ENCODE measurements at places on chromosomes 12 and 14. TPM values are rescaled to one million over a fixed set of nuclear protein-coding genes. Genes with fewer than 3 reads are reported as not detected.

Gene CAPZA3
- not detected for total RNA-seq

Gene CEBPE
- total RNA-seq = not detected

Gene KRT77
- not detected for total RNA-seq

Gene CCDC77
- 22.8 TPM for total RNA-seq

Gene NUMB
- 55.0 TPM for total RNA-seq

Gene HCAR2
- total RNA-seq = not detected

Gene SVOP
- total RNA-seq = not detected

Gene SPX
- 1.3 TPM for total RNA-seq

Gene OR6C2
- total RNA-seq = not detected

Gene OTOGL
- not detected for total RNA-seq

DNA sequence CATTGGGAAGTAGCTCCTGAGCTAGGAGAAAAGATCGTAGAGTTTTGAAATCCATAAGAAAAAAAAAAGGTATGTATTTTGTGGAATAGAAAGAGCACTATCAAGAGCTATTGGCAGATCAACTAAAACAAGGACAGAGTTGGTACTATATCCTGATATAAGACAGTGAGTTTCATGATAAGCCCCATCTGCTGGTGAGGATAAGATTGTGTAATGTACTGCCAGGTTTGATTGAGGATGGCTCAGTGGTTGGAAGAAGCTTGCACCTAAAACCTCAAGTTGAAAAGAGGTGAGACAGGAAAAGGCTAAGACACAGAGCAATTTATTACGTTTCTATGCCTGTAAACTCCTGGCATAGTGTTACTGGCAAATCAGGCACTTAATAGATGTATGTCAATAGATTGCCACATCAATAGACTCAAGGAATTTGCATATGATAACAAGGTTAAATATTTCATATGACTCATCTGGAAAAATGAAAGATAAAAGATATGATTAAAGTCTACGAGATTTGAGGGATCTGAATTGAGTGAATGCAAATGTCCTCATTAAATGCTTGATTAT lies 525.6 kb downstream of the FLRT2 start:
- ATAC-seq = no peak

DNA sequence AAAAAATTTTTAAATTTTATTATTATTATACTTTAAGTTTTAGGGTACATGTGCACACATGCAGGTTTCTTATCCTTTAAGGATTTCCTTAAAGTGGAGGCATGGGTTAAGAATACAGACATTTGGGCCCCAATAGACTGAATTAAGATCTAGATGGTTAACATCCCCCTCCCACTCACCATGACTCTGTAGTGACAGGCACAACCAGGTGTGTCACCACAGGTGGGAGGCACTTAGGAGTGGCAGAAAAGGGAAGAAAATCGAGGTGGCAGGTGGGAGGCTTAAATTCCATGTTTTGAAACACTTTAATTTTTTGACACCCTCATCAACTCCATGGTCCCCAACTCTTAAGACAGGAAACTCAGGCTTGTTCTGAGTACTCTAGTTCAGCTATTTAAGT lies 37.6 kb upstream of the GRIP1 start:
- ATAC-seq = peak; percentile 45

DNA sequence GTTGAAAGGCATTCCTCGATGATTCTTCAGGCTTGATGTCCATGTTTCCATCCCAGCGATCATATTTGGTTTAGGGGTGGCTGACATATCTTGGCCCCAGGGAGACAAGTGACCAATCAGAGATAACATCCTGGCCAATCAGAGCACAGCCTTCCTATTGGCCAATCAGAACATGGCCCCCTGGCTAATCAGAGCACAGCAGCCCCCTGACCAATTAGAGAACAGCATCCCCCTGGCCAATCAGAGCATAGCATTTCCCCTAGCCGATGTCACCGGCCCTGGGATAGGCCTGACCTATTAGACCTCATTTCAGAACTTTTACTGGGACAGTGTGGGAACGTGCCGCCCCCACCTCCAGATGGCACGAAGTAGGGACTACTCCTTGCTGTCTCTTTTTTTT lies 182.2 kb downstream of the AACS start:
- ATAC-seq = no peak

- no peak for ATAC-seq
Measured at GRCh38 chr12:56818629-56819028, 55.5 kb downstream of the HSD17B6 start.

DNA sequence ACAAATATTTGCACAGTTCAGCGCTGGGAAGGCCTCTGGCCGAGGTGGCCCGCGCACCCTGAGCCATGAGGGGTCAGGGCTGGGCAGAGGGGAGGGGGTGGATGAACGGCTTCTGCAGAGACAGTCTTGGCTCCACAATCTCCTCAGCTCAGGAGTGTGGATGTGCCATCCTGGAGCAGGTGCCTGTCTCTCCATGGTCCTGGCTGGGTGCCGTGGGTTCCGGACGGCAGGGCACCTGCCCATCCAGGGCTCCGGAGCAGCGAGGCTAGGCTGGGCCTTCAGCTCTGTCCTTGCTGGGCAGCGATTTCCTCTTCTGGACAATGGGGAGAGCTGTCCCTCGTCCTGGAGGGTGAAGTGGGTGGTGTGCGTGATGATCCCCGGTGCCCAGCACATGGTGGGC lies 55.6 kb downstream of the KIF26A start:
- ATAC-seq = no peak

DNA sequence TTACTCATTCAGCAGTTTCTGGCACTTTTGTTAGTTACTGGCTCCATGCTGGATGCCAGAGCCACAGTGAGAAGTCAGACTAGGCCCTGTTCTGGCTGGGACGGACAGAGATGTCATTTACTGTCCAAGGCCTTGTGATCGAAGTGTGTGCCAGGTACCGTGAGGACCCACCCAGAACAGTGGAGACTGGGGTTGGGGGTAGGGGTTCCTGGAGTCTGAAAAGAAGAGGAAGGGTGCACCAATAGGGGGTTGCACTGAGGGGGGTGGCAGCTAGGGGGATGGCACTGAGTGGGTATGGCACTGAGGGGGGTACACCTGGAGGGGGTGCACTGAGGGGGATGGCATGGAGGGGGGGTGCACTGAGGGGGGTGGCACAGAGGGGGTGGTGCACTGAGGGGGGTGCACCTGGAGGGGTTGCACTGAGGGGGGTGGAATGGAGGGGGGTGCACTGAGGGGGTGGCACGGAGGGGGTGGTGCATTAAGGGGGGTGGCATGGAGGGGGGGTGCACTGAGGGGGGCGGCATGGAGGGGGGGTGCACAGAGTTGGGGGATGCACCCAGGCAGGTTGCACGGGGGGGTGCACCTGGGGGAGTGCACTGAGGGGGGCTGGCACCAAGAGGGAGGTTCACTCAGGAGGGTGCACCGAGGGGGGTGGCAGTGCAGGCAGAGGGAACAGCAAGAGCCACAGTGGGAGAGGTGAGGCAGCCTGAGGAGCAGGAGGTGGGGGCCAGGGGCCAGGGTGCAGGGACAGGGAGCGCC lies 10.6 kb upstream of the CYP46A1 start:
- no peak for ATAC-seq

DNA sequence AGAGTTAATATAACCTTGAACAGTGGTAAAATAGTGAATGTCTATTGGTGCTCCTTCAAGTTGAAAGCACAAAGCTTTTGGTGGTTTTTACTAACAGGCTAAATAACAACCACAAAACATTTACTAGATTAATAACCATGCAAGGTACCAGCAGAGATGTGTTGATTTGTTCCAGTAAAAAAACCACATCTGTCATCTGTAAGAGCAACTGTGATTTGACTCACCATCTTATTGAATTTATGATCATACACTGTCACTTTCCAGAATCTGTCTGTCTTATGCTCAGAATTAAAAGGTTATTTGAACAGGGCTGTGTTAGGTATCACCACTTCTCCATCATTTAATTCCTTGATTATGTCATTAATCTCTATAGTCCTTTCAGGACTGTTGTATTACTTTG lies 107.0 kb upstream of the PTHLH start:
- peak; percentile 80 for ATAC-seq

DNA sequence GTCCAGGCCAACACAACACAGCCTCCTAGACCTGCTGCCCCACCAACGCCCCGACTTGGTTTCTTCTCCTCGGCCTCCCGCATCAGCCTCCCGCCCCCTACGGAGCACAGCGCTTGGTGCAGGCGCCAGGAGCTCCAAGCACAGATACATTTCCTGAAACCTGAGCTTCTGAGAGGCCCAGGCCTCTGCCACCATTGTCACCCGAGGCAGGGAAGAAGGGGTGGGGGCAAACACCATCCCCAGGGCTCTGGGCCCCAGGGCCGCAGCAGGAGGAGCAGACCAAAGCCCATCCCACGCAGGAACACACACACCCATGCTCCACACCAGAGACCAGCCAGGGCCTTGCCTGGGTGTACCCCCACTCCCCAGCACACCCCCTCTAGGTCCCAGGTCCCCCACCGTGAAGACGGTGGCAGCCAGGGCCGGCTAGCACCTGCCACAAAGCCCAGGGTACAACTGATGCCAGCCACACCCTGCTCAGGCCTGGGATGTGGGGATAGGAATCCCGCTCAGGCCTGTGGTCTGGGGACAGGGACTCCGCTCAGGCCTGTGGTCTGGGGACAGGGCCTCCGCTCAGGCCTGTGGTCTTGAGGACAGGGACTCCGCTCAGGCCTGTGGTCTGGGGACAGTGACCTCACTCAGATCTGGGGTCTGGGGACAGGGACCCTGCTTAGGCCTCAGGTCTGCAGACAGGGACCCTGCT lies 5.4 kb downstream of the JAG2 start:
- no peak for ATAC-seq

DNA sequence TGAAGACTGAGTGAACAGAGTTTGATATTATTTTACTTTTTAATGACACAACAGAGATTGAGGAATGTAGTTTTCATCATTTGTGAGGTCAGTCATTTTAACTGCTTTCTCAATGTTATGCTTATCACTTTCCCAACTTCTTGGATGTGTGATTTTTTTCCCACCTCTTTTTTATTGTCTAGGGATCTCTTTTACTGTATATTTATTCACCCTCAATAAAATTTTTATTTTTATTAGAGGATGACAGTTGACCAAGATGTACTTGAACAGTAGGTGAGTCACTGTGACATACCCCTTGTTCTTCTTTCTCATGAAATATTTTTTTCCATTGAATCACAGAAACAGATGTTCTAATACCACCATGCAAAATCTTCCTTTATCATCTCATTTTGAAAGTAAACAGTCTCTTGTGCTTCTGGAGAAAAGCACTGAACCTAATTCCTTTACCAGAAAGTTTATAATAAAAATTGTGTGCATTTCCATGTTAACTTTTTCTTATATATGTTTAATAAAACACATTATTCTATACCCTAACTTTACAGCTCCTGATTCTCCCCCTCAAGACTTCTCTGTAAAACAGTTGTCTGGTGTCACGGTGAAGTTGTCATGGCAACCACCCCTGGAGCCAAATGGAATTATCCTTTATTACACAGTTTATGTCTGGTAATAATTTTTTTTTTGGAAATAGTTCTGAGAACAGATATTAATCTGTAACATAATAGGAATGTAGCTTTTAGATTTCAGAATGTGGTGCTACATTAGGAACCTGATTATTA lies 65.9 kb downstream of the PTPRQ start:
- no peak for ATAC-seq

DNA sequence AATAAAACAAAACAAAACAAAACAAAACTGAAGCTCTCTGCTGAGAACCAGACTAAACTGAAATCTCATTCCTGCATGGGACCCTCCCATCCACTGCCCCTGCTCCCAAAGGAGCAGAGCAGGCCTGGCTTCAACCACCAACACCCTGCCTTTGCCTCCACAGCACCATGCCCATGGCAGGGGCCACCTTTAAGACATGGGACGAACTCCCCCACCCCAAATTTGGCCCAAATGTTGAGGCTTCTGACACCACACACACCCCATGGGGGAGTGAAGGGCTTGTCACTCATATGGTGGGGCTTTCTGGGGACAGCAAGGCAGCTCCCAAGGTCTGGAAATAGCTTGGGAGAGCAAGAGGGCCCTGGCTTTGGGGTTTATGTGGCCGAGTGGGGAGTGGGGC lies 177.2 kb downstream of the KIF26A start:
- no peak for ATAC-seq

DNA sequence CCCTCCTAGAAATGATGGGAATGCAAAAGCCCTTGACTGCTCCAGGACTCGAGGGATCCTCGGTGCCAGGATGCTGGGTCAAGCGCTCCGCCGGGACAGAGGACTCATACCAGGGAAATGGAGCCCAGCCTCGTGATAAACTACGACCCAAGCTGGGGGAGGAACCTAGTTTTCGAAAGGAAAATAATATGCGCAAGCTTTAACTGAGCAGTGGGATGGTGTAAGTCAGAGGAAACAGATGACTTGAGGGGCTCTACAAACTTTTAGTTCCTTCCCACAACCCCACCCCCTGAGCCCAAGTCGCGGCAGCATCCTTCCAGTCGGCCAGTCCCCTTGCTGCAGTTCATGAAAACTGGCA lies 654 bp upstream of the SUPT16H start:
- ATAC-seq = peak; percentile 50

- ATAC-seq = peak; percentile 53
Measured at GRCh38 chr12:121534495-121535148, 46.2 kb downstream of the KDM2B start.

DNA sequence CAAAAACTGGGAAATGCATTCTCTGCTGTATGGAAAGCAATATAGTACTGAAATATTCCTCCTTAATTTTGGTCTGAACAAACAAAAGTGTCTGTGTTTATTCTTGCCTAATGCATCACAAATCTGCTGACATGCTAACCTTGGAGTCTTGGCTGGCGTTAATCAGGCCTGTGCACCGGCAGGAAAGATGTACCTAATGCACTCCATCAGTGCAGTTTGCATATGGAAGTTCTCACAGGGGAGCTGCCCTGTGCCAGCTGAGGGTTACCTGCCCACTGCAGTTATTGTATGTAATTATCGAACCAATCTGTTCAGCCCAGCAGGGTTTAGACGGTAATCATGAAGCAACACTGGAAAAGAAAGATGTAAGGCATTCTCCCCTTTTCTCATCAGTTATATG lies 76.9 kb downstream of the VRK1 start:
- ATAC-seq = no peak

GRCh38 chr12:80041692-80042091 lies 57.6 kb upstream of the OTOGL start:
- no peak for ATAC-seq

DNA sequence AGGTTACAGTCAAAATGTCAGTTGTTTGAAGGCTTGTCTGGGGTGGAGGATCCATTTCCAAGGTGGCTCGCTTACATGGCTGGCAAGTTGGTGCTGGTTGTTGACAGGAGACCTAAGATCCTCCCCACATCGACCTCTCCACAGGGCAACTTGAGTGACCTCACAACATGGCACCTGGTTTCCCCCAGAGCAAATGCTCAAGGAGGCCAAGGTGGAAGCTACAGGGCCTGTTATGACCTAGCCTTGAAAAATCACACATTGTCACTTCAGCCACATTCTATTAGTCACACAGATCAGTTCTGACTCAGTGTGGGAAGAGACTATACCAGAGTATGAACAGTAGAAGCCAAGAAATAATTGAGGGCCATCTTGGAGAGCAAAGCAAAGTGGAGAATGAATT lies 11.3 kb upstream of the GNG2 start:
- peak; percentile 68 for ATAC-seq

GRCh38 chr12:12350868-12351463 lies 924 bp upstream of the MANSC1 start:
- no peak for ATAC-seq

GRCh38 chr14:51546603-51547258 lies 105.0 kb upstream of the FRMD6 start:
- no peak for ATAC-seq

GRCh38 chr12:61301817-61302216 lies 958.4 kb upstream of the USP15 start:
- no peak for ATAC-seq

GRCh38 chr12:120481022-120481767 lies 11.6 kb upstream of the SRSF9 start:
- ATAC-seq = no peak
